T-helper 17 cell (primary cell): ENCODE measurements at places on chromosomes 6 and 20.

GRCh38 chr6:158160932-158161539, 7.0 kb downstream of the SERAC1 start:
- no peak for DNase-seq

DNA sequence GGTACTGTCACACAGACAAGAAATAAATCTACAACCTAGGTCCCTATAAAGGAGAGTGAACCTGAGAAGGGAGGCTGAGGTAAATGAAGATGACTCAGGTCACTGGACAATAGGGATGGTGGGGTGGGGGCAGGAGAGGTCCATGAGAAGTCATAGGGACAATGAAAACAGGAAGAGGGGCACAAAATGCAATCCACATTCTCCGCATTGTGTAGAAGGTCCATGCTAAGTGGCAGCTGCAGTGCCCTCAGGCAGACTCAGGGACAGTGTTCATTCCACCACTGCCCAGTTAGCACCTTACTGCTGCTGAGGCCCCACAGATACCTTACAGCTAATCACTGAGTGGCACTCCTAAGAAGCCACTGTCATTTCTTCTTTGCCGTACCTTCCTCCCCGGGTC, 156.8 kb downstream of the RCAN2 start:
- no peak for DNase-seq

DNA sequence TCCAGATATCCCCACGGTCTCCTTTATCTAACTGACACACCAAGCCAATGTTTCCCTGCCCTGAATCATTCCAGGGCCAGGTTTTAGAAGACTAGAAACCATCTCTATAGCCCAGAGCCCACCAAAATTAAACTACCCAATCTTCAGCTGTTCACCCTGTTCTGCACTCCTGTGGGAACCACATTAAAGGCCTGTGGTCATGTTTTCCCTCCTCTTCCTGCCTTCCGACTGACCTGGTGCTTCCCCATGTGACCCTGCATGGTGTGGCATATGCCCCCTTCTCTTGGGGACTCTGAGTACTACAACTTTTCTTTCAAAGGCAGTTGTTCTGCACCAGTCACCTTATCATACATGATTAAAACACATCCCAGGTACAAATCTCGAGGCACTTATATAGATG, 155.0 kb downstream of the TMEM200A start:
- DNase-seq, result no peak

GRCh38 chr20:33507461-33507860, 17.6 kb downstream of the CBFA2T2 start:
- DNase-seq, result no peak

GRCh38 chr20:24530131-24530680, 60.8 kb downstream of the SYNDIG1 start:
- no peak for DNase-seq
